ENCODE measurements at places on chromosomes 6 and 20.

- DNase-seq: no peak
These were observed 2.6 kb upstream of the BANF2 start for GRCh38 chr20:17697171-17697570.

GRCh38 chr6:167699141-167699931 lies 127.4 kb upstream of the AFDN start:
- no peak for DNase-seq

DNA sequence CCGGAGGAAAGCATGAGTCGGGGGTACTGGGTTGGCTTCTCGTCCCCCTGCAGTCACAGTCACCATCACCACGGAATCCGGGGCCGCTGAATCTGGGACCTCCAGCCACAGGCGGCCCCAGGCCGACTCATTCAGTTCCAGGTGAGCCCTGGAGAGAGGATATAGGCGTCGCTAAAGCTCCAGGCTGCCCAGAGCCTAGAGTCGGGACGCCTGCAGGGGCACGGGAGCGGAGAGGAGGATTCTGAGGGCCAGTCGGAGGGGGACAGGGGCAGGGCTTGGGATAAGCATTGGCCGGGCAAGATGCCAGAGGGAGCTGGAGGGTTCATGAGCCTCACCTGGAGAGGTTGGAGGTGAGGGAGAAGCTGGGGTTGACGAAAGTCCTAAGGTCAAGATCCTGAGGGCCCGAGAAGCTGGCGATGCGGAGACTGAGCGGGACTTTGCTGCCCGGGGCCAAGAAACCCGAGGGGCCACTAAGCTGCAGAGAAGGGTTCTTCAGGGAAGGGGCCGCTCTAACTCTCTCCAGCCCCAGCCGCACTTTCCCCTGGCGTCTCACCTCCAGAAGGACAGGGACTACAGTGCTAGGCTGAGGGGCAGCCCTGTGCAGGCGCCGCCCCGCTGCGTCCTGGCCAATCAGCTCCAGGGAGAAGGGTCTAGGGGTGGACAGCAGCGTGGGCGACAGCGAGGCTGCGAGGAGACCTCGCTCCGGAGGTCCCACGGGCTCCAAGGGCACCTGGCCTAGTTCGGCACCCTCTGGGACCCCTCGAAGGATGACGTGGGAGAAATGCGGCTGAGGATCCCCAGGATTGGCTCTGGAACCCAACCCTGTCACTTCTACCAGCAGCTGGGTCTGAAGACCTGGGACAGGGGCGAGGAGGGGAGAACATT lies 3.7 kb downstream of the SAPCD1 start:
- DNase-seq: no peak

GRCh38 chr6:108287373-108287772 lies 7.5 kb upstream of the AFG1L start:
- DNase-seq: no peak

- no peak for DNase-seq
These were observed 189.0 kb downstream of the LRFN2 start for GRCh38 chr6:40398034-40398691.

DNA sequence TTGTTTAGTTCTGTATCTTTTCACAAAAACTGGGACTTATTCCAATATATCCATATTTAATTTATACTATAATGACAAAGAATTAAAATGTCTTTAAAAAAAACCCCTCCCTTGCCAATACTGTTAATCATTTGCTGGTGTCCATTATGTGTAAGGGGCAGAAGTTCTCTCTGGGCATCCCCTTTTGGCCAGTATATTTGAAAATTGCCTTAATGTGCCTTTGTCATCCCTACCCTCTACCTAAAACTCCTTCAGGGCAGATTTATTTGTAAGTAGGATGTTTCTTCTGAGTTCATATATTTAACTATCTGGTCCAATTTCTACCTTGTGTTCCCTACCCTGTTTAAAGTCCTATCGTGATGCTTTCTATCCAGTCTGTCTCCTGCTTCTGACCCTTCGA lies 62.9 kb downstream of the ARHGAP18 start:
- no peak for DNase-seq

GRCh38 chr20:51399006-51399890 lies 143.3 kb downstream of the NFATC2 start:
- no peak for DNase-seq

DNA sequence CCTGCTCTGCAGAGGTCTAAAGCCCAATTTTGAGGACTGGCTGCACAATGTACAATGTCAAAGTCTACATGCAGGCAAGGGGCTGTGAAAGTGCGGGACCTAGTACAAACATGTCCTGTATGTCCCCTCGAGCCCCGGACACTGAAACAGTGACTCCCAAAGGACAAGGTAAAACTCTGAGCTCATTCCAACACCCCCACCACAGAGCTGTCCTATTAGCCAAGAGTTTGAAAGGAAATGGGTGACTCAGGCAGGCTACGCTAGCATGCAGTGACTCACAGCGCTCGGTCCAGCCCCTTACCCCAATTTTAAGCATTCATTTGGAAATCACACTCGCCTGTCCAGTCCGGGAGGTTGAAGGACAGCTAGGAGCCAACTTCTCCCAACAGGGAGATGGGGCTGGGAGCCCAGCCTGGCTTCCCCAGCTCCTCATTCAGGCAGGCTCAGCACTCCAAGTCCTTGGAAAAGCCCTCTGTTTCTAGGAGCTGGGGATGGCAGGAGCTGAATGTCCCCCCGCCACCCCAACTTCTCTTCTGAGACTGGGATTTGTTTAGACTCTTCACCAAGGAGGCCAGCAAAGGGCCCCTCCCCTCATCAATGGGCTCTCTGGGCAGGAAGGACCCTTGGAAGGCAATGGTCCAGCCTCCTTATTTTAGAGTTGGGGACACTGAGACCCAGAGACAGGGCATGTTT lies 3.9 kb downstream of the SDC4 start:
- no peak for DNase-seq

DNA sequence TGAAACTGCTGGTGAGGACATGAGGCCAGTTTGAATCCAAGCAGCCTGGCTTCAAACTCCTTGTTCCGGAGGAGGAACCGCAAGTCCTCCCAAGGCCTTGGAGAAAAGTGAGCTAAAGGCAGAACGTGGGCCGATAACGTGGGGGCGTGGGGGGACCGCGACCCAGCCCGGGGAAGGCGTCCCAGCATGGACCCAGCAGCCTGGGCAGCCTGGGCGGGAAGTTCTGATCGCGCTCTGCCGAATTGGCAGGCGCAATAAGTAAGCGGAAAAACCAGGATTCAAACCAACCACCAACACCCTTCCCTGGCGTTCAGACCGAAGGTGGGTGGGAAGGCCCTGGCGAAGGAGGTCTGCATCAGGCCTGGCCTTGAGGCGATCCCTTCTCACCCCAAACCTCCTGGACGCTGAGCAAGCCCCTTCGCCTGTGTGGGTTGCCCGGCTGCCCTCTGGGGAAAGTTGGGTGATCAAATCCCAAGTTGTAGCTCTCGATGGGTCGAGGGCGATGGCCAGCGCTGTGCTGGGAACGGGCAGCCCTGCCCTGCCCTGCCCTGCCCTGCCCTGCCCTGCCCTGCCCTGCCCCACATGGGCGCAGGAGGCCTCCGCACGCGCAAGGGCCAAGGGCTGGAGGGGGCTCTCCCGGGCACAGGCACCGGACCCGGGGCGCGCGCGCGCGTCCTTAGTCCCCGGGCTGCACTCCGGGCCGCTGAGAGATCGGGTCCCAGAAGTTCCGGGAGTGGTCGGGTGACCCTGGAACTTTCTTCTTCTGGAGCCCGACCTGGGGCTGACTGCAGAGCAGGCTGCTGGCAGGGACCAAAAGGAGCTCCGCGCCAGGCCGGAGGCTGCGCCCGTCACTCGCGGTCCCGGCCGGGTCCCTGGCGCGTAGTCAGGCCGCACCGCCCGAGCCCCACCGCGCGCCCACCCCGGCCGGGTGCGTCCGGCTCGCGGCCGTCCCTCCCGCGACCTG lies 637 bp upstream of the SLC22A3 start:
- no peak for DNase-seq

- no peak for DNase-seq
These were observed 4.1 kb upstream of the TOX2 start for GRCh38 chr20:43910564-43910963.

GRCh38 chr6:36692220-36692619 lies 5.4 kb upstream of the RAB44 start:
- no peak for DNase-seq

- DNase-seq: peak; percentile 25
These were observed 97.8 kb downstream of the PLEKHG1 start for GRCh38 chr6:150697515-150697914.

- DNase-seq: no peak
These were observed 127.5 kb upstream of the COL21A1 start for GRCh38 chr6:56374841-56375369.

DNA sequence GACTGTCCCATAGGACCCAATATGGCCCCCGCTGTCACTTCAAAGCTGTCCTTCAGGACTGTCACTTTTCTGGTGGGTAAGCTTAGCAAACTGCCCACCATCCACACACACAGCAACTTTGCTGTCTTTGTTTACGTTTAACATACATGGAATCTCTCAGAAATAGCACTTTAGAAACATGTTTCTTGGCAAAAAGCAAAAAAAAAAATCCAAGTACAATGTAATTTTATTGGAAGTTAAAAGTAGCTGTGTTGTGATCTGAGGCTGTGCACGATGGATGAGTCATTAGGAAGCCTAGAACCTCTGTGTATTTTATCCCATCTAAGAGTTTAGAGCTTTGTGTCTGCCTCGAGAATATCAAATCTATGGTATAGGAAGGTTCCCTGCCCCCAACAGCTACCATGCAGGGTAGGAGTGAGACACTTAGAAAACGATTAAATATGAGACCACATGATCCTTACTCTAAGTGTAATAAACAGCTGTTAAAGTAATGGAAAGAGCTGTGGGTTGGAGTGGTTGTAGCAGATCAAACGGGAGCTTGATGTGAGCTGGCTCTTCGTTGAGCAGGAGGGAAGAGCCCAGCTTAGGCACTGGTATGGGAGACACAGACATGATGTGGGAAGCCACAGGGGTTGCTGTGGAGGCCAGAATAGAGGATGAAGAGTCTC lies 119.5 kb downstream of the PLEKHG1 start:
- DNase-seq: no peak

DNA sequence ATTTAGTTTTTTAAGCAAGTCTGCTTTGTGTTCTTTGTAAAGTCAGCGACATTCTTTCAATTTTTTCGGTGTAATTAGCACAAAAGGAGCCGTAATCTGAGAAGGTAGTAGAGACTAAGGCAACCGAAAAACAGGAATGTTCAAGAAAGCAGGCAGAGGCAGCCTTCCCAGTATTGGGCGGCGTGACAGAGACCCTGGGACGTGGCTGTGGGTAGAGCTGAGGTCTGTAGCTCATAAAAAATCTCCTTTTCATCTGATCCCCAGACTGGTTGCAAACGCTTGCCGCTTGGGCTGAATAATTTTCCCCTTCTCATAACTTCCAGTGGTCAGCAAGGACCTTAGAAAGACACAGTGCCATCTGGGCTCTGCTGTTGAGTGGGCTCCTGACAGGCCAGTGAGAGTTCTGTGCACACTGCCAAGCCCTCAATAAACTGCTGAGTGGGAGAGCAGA lies 30.8 kb downstream of the GNAS start:
- no peak for DNase-seq

- no peak for DNase-seq
These were observed 16.2 kb upstream of the BCAS1 start for GRCh38 chr20:54086507-54087039.

- DNase-seq: no peak
These were observed 46.5 kb upstream of the FRMD1 start for GRCh38 chr6:168125429-168126001.

DNA sequence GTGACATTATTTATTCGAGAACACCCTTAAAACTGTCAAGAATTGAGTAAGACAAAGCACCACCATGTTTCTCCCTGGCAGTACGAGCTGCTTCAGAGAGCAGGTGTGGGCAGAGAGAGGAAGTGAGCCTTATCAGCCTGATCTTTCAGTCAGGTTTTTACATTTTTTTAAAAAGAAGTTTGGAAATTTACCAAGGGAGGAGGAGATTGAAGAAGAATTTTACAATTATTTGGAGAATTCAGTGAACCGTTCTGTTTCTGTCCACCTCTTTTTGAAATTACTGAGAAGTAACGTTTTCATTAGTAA lies 75.5 kb downstream of the ZDHHC14 start:
- DNase-seq: no peak

- DNase-seq: peak; percentile 78
These were observed 31.5 kb downstream of the SF3B5 start for GRCh38 chr6:144063744-144064401.

GRCh38 chr20:48476854-48477253 lies 350.9 kb downstream of the PREX1 start:
- no peak for DNase-seq

DNA sequence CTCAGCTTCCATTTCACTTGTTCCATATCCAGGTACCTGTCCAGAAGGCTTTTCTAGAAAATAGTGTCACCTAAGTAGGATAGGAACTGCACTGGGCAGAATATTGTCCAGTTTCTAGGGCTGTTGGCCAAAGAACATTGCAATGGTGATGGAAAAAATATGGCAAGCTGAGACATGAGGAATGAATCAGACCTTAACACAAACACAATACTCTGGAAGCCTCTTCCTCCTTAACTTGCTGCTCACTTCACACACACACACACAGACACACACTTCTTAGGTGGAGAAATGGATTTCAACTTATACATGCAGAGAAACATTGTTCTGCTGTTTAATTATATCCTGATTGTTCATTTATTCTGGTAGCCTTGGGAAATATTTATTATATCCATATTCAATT lies 203.0 kb upstream of the RGS17 start:
- no peak for DNase-seq

DNA sequence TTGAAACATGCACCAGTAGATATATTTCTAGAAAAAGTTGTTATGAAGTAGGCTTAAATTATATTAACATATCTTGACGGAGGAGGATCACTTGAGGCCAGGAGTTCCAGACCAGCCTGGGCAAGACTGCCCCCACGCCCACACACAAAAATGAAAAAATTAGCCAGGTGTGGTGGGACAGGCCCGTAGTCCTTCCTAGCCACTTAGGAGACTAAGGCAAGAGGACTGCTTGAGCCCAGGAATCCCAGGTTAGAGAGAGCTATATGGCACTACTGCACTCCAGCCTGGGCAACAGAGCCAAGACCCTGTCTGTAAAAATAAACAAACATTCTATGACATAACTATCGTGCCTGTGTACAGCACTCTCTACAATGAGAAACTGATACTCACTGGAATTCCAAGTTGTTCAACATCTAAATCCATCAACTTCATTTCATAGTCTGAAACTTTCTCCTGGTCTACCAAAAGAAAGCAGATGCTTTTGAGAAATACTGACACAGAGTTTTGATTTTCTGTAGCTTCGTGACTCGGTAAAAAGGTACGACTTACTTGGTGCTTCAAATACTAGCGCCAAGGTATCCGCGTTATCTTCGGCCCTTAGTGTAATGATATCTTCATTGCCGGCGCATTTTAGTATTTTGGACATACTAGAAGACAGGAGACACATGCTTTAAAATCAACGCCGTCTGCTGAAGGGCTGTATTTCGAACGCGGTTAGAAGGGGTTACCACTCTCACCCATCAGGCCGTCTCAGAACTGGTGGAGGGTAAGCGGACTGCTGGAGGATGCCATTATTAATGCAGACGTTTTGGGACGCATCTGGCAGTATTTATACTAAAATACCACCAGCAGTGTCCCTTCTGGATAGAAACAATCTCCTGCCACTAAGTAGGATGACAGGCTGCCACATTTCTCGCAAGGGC lies 1.3 kb downstream of the PCNA start:
- DNase-seq: peak; percentile 50

DNA sequence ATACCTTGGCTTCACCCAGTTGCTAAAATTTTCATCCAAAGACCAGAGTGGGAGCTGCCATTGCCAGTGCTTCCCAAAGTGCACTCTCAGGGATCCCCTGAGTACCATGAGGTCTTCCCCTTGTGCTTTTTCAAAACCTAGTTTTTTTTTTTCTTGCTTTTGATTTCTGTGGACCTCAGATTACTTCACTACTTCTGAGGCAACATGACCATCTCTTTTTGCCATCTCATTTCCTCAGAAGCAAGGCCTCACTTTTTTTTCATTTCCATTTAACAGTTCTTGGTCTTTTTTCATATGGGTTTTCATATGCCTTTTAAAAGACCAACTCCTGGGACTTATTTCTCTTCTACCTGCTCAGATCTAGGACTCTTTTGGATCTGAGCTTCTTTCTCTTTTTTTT lies 64.1 kb upstream of the MMS22L start:
- DNase-seq: no peak

Measured in NCI-H748 treated with DMSO at 0.1 percent for 48 hours (cell line).